ENCODE measurements at places on chromosomes 5 and 9. TPM values are rescaled to one million over a fixed set of nuclear protein-coding genes. Genes with fewer than 3 reads are reported as not detected.

Gene IFNA2
- not detected for total RNA-seq

GRCh38 chr9:14043483-14043882, 270.5 kb downstream of the NFIB start:
- no peaks in the 10 kb centered on the region for H3K36me3 ChIP-seq
- H3K27me3 ChIP-seq = no peaks in the 10 kb centered on the region
- H3K4me3 ChIP-seq = no peak overlapping the region
- no peak for DNase-seq
- no peaks in the 10 kb centered on the region for H3K4me1 ChIP-seq

DNA sequence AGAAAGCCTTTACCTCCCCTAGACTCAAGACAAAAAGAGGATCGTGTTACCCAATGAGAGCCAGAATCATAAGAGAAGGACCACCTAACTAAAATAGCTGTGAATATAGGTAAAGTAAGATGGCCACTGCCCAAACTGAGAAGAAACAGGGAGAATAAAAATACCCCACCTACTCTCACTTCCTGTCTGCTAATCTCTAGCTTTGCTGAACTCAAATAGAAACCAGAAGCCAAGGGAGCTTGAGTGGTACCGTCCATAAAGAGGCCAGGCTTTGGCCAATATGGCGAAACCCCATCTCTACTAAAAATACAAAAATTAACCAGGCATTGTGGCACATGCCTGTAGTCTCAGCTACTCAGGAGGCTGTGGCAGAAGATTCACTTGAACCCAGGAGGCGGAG, 123.0 kb upstream of the FST start:
- no peak overlapping the region for H3K27ac ChIP-seq
- H3K4me3 ChIP-seq = no peak overlapping the region
- no peaks in the 10 kb centered on the region for H3K4me1 ChIP-seq
- no peaks in the 10 kb centered on the region for H3K36me3 ChIP-seq
- peaks cover 2% of the 10 kb centered on the region for H3K27me3 ChIP-seq

GRCh38 chr9:130119519-130120298, 52.5 kb upstream of the NCS1 start:
- no peaks in the 10 kb centered on the region for H3K27me3 ChIP-seq
- H3K4me1 ChIP-seq = no peaks in the 10 kb centered on the region
- no peak overlapping the region for H3K4me3 ChIP-seq
- no peak overlapping the region for H3K27ac ChIP-seq
- peaks cover 7% of the 10 kb centered on the region for H3K36me3 ChIP-seq
- no peak for DNase-seq

DNA sequence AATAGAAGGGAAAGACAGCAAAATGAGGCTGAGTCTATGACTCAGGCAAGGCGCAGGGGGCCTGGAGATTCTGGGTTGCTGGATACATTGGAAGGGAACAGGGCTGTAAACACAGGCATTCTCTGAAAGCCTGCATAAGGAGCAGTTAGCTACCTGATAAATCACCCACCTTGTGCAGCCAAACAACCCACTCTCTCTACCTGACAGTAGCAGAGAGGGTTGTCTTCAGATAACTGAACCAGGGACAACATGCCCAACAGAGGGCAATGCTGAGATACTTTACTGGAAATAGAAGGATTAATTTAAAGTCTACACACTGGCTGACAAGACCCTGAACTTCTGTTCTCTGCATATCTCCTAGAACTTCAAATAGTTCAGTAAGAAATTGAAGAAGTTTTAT, 161.6 kb downstream of the KCTD16 start:
- no peaks in the 10 kb centered on the region for H3K4me1 ChIP-seq
- H3K4me3 ChIP-seq = no peak overlapping the region
- H3K27ac ChIP-seq = no peak overlapping the region
- no peaks in the 10 kb centered on the region for H3K36me3 ChIP-seq

DNA sequence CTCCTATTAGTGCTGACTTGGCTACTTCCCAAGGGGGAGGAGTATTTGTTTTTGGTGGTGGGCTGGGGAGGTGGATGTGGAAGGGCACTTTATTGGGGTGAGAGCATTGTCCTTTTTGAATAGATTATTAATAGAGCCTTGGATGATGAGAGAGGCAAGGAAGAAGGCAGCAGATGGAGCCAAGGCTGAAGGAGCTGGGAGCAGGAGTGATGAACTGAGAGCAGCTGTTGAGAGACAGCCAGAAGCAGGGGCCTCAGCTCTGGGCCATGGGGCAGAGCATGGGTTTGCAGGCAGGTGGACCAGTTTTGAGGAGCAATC, 29.6 kb downstream of the RGS3 start:
- no peaks in the 10 kb centered on the region for H3K4me1 ChIP-seq
- no peaks in the 10 kb centered on the region for H3K36me3 ChIP-seq
- no peak overlapping the region for H3K4me3 ChIP-seq

Gene DAB2
- total RNA-seq = not detected

- H3K27ac ChIP-seq = no peak overlapping the region
- no peak overlapping the region for H3K4me3 ChIP-seq
- peaks cover 38% of the 10 kb centered on the region for H3K27me3 ChIP-seq
- peaks cover 35% of the 10 kb centered on the region for H3K4me1 ChIP-seq
These were observed 162.7 kb downstream of the SYK start for GRCh38 chr9:90964101-90965020.

DNA sequence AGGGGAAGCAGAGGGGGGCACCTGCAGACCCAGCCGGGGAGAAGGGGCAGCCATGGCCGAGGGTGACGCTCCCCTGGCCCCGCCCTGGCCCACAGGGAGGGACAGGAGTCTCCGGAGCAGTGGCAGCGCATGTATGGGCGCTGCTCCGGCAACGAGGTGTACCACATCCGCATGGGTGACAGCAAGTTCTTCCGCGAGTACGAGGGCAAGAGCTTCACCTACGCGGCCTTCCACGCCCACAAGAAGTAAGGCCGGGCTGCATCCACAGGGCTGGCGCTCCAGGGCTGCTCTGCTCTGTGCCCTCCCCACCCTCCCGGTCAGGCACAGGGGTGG, 68.2 kb downstream of the KCNT1 start:
- no peaks in the 10 kb centered on the region for H3K4me1 ChIP-seq
- no peak overlapping the region for H3K4me3 ChIP-seq
- no peak for DNase-seq
- H3K27ac ChIP-seq = no peak overlapping the region
- H3K36me3 ChIP-seq = no peaks in the 10 kb centered on the region

DNA sequence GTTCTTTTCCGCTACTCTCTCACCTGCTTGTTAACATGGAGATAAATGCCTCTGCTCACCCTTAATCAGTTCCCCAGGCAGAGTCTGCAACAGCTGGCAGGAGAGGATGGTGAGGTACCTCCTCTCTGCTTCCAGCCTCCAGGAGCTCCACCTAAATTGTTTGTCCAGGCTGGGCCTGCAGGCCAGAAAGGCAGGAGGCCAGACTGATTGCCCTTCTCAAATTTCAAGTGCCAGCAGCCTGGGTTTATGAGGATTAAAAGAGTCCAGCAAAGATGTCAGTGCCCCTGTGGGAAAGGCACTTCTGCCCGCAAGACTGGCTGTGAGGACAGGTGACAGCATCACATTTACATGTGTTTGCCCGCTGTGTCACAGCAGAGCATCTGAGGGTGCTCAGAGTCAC, 19.8 kb downstream of the CORO2A start:
- H3K4me3 ChIP-seq = no peak overlapping the region
- no peaks in the 10 kb centered on the region for H3K27me3 ChIP-seq
- no peak overlapping the region for H3K27ac ChIP-seq
- H3K4me1 ChIP-seq = peaks cover 37% of the 10 kb centered on the region

Gene BSPRY
- 7.6 TPM for total RNA-seq

GRCh38 chr5:83750749-83751148, 30.1 kb upstream of the HAPLN1 start:
- peaks cover 3% of the 10 kb centered on the region for H3K27me3 ChIP-seq
- DNase-seq = no peak
- H3K27ac ChIP-seq = no peak overlapping the region
- H3K4me1 ChIP-seq = no peaks in the 10 kb centered on the region
- H3K4me3 ChIP-seq = no peak overlapping the region

All from activated CD4-positive, alpha-beta memory T cell treated with anti-CD3 and anti-CD28 coated beads for 36 hours (primary cell).